NCI-H1048 (cell line): ENCODE measurements at places on chromosomes 5 and 9.

DNA sequence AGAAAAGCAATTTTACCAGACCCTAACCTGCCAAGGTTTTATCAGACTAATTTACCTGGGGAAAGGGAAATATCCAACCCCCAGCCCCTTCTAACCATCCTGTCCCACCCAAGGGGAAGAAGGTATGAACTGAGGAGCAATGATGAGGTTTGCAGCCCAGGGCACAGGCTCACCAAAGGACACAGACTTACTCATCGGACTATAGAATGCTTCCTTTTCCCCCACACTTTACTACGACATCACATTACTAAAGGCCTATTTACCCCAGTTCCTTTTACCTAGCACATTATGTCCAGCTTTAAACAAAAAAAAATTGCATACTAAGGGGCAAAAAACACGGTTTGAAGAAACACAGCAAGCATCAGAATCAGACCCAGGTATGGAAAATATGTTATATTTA lies 94.1 kb upstream of the FST start:
- no peak for DNase-seq

DNA sequence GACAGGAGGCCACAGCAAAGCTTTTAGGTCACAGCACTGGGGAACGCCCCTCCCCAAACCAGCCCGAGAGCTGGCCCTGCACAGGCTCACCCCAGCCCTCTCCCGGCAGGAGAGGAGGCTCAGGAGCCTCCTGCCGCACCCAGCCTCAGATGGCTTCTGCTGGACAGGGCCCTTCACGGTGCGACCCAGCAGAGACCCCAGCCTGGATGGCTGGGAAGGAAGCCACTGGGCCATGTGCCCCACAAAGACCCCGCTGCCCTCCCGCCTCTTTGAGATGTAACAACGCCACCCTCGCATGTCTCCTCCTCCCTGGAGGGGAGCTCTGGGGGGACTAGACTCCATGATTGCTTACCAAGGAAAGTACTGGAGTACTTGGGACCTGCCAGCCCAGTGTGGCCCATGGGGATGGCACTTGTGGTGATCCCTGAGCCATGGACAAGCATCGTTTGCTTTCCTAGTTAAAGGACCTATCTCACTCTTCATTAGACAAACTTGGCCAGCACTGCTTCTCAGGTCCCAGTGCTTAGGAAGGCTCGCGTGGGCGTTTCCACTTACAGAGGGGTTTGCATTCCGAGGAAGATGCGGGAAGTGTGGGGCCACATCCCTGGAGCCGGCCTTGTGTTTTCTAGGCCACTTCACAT lies 9.0 kb downstream of the MYMK start:
- DNase-seq, result no peak

GRCh38 chr5:32545102-32545800 lies 40.1 kb upstream of the SUB1 start:
- DNase-seq, result no peak

- DNase-seq, result no peak
Measured at GRCh38 chr5:159439002-159439401, 108.7 kb upstream of the IL12B start.

DNA sequence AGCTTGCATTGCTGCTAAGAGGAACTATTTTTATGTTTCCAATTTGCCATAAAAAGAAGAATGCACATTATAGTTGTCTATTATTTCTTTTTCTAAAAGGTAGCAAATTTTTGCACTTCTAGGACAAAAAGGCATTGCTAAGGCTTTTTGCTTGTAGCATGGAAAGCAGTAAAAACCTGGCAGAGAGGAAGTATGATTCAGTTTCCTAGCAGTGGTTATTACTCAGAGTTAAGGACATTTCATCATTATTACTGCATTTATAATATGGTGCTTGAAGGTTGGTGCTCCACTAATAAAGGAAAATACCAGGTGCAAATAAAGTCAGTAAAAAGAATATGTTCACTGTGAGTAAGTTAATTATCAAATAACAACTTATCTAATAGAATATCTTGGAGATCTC lies 179.8 kb upstream of the PLPPR1 start:
- no peak for DNase-seq

- no peak for DNase-seq
Measured at GRCh38 chr5:134148986-134149539, 27.7 kb downstream of the SKP1 start.

DNA sequence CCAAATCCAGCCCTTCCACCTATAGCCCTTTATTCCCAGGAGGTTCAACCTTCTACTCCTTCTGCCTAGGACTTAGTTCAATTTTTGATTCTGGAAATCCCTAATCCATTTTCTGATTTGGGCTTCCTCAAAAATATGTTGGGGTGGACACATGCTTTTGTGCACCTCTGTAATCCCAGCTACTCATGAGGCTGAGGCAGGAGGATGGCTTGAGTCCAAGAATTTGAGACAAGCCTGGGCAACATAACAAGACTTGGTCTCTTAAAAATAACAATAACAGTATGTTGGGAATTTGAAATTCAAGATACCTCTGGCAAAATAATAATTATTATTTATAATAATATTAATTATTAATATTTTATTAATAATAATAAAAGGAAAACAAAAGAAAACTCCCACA lies 188.7 kb upstream of the TLE4 start:
- no peak for DNase-seq

DNA sequence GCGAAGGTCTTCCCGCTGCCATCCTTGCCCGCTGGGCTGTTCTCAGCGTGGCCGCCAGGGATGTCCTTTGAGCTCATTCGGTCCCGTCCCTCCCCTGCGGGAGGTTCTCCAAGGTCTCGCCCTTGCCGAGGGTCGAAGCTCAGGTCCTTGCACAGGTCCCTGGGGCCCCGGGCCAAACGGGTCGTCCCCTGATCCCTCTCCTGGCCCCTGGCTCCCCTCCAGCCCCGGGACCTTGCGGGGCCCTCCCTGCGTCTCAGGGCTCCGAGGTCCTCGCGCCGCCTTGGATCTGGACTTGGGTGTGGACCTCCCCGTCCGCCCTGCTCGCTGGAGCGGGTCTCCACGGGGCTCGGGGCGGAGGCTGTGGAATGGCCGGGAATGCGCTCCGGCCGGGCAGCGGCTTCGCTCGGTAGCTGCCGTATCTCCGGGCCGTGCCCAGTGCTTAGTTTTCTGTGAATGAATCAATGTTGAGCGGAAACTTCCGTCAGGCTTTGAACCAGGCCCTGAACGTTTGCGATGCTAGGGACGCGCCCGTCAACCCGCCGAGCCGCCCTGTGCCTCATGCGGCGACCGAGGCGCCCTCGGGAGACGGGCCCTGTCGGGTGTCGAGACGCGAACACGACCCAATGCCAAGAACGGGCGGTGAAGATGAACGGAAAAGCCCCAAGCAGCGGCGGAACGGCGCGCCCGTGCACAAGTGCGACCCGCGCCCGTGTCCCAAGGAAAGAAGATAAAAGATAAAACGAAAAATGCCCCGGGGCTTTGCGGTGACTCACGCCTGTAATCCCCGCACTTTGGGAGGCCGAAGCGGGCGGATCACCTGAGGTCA lies 780 bp downstream of the RNU6ATAC start:
- DNase-seq, result no peak

DNA sequence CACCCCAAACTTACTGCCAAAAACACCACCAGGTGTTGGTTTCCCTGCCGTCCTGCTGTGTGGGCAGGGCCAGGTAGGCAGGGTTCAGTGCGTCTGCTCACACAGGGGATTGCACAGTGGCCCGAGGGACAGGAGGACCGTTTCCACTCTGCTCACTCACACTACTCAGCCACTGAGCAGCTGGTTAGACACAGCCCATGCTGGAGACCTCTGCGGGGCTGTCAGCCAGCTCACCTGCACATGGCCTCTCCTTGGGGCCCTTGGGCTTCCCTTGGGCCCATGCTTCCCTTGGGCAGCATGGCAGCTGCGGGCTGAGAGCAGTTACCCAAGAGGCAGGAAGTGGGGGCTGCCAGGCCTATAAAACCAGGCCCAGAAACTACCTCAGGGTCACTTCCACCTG lies 79.0 kb downstream of the SYK start:
- DNase-seq, result no peak

DNA sequence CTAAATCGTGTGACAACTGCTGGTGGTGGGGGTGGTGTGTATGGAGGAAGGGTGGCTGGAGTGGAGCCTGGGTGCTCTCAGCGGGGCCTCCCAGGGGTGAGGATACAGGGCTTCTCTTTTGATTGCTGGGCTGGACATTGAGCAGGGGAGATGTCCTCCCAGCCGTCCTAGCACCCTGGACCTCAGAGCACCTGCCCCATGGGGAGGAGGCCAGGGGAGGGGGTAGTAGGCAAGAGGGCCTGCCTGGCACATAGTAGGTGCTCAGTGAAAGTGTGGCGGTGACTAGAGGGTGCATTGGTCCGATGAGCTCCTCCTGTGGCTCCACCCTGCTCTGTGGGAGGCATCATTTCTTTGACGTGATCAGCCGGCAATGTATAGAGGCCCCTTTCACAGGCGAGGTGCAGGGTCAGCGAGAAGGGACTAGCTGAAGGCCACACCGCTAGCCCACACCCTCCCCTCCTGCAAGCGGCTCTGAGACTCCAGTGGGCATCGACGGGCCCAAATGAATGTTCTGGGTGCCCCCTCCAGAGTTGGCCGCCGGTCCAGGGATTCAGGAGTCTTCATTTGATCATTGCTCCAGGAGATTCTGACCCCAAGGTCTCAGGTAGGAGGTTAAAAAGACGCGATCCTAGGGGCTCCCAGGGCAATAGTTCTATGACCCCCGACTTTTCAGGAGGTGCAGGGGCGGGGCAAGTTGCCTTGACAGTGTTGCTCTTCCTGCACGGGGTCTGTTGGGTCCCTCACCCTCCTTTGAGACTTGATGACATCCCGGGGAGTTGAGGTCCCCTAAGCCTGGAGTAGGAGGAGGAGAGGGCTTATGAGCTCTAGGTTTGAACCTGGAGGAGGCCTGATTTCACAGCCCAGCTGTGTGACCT lies 255.5 kb downstream of the PBX3 start:
- DNase-seq, result no peak

DNA sequence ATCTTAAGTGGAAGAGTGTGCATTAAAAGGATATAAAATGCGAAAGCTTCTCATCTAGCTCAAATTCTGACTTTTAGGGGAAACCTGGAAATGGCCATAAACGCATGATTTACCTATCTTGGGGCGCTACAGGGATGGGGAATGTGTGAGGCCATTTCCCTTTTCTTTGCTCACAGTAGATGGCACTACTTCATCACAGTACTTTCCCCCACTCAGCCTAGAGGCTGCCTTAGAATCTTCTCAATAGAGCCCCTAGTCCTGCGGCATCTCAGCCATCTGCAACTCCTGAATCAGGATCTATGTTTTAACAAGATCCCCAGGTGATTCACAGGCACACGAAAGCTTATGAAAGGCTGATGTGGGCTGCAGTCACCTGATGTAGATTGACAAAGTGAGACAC lies 110.8 kb downstream of the LHFPL2 start:
- DNase-seq, result no peak
